ENCODE measurements at places on chromosomes 1 and 21. TPM values are rescaled to one million over a fixed set of nuclear protein-coding genes. Genes with fewer than 3 reads are reported as not detected.

The TNFRSF14 gene
- total RNA-seq = 13.8 TPM

The GTF2B gene
- total RNA-seq = 18.3 TPM

The CRNN gene
- not detected for total RNA-seq

The KLHL21 gene
- total RNA-seq = 24.4 TPM

The NUDT4B gene
- total RNA-seq = not detected

The TSPAN1 gene
- total RNA-seq = 139 TPM

The RO60 gene
- total RNA-seq = 40.4 TPM

The RHD gene
- total RNA-seq = not detected

The RSBN1 gene
- 12.3 TPM for total RNA-seq

The FMO3 gene
- not detected for total RNA-seq

The CLCA4 gene
- total RNA-seq = not detected

The FAM177B gene
- total RNA-seq = not detected

The MAP3K21 gene
- total RNA-seq = 18.3 TPM

The TSPEAR gene
- not detected for total RNA-seq

The NOS1AP gene
- 9.2 TPM for total RNA-seq

The CELA3B gene
- total RNA-seq = not detected

The RGS13 gene
- not detected for total RNA-seq

The SYPL2 gene
- 0.28 TPM for total RNA-seq

The AMY1B gene
- not detected for total RNA-seq

The SYTL1 gene
- 49.8 TPM for total RNA-seq

The OR2T35 gene
- total RNA-seq = not detected

The PBXIP1 gene
- 36.3 TPM for total RNA-seq

The FMO4 gene
- total RNA-seq = 0.61 TPM

The AKT3 gene
- total RNA-seq = 133 TPM

The ADGRL4 gene
- not detected for total RNA-seq

The SMG7 gene
- total RNA-seq = 72.9 TPM

The PRUNE1 gene
- 26.6 TPM for total RNA-seq

The CRYBG2 gene
- total RNA-seq = 24.6 TPM

The SPATA21 gene
- not detected for total RNA-seq

The UBE2G2 gene
- 52.7 TPM for total RNA-seq

The LAD1 gene
- 61.6 TPM for total RNA-seq

The KLHDC9 gene
- 5.6 TPM for total RNA-seq

The ICOSLG gene
- total RNA-seq = 2.9 TPM

The TINAGL1 gene
- 191 TPM for total RNA-seq

The UBE2J2 gene
- 55.0 TPM for total RNA-seq

The CYP4Z1 gene
- total RNA-seq = not detected

The GPA33 gene
- not detected for total RNA-seq

The PAPPA2 gene
- total RNA-seq = 0.50 TPM

The CFAP141 gene
- total RNA-seq = not detected

The MPZ gene
- total RNA-seq = 0.43 TPM

The TFF3 gene
- not detected for total RNA-seq

The OR2T29 gene
- not detected for total RNA-seq

The GRIK1 gene
- total RNA-seq = not detected

The LCE1F gene
- not detected for total RNA-seq

The GJA5 gene
- 8.7 TPM for total RNA-seq

The WDR64 gene
- not detected for total RNA-seq

The LCE1B gene
- total RNA-seq = not detected

The ZSWIM5 gene
- 0.55 TPM for total RNA-seq

The SEC16B gene
- 2.0 TPM for total RNA-seq

The F13B gene
- not detected for total RNA-seq

The NPR1 gene
- total RNA-seq = 0.53 TPM

The MAEL gene
- total RNA-seq = not detected

The BCL2L15 gene
- not detected for total RNA-seq

All from PC-9 (cell line).